ENCODE measurements at places on chromosomes 11 and 22. TPM values are rescaled to one million over a fixed set of nuclear protein-coding genes. Genes with fewer than 3 reads are reported as not detected.
A peak's percentile ranks its signal among the peaks of the same experiment; 100 is the strongest.

MUC15 gene
- not detected for total RNA-seq

DMC1 gene
- total RNA-seq, result 3.0 TPM

SPI1 gene
- not detected for total RNA-seq

IGF2 gene
- total RNA-seq, result 120 TPM

TENM4 gene
- 59.6 TPM for total RNA-seq

PRG2 gene
- not detected for total RNA-seq

- DNase-seq, result no peak
These were observed 37.4 kb downstream of the PAK1 start for GRCh38 chr11:77436506-77436905.

DNA sequence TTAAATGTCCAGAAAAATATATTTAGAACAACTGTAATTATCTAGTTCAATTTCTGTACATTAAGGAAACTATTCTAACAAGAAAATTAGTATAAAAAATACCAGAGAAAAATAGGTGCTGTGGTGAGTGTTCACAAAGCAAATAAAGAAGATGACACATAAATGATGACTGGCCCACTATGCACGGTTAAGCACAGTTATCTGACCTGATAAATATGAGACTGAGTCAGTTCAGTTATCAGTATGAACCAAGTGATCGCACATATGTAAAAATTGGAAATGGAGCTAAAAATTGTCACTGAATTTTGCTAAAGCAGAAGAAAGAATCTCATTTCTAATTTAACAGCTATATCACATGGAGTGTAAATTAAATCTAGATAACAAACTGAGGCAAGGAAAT is 18.8 kb upstream of the MAML2 start:
- DNase-seq, result no peak

GRCh38 chr11:623999-624704 is 603 bp downstream of the CDHR5 start:
- DNase-seq, result no peak

DNA sequence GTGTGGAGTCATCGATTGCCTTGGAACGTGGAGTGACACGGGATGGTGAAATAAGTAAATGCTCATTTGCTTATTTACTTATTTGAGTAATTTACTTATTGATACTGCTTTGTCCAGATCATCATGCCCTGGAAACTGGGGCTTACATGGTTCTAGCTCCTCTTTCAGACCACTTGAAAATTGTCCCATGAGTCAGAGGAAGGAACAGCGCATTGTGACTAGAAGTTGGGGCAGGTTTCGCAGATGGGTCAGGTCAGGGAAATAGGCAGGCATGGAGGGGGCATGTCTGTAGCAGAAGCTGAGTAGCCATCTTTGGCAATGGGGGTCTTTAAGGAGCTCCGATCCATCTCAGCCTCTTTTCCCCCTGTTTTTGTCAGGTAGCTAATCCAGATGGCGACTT is 104.2 kb upstream of the SORL1-AS1 start:
- DNase-seq, result no peak

GRCh38 chr22:39935116-39935515 is 25.1 kb upstream of the TMA7B start:
- no peak for DNase-seq

DNA sequence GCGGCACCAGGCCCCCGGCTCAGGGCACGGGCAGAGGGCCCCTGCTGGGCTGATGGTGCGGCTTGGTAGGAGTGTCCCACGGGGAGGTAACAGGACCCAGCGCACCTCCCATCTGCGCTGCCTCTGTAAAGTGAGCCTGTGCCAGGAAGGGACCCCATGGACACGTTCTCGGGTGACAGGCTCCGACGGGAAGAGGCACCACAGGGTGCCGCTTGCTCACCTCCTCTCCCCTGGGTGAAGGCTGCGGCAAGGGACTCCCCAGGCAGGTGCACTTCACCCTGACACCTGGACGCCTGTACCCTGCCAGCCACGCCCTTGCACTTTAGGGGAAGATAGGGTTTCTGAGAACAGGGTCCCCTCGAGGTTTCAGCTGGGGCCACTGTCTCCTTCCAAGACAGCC is 48.1 kb downstream of the SHANK2 start:
- no peak for DNase-seq

DNA sequence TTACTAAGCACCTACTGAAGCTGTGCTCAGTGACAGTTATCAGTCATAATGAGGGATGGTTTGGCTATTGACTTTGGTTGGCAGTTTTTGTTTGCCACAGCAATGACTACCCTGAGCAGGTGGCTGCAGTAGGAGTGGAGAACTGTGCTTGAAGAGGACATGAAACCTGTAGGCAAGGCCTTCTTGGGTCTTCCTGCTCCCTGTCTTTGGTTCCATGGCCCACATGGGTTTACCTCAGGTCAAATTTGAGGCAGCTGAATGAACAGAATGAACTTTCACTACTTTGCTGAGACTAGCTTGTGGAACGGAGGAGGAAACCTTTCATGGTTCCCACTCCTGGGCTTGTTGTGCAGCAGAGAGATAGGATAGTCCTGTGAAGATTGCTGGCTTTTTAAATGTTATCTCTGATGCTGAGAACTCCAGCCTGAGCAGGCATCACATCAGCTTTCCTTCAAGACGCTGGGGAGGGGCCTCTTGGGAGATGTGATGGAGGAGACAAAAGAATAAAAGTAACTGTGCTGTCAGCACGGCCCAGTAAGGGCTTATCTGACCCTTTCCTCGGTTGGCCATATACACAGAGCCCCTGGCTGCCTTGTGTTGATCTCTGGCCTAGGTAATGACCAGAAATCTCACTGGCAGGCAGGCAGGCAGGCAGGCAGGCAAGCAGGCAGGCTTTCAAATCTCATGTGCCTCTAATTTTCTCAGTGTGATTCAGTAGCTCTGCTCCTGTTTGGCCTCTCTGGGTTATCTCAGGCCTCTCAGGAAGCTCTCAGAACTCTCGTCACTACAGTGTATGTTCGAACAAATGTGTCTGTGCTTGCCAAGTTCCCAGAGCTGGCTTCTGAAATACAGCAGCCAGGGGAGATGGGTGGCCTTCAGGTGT is 12.0 kb downstream of the STIM1 start:
- peak; percentile 92 for DNase-seq

GRCh38 chr11:32141745-32142546 is 51.1 kb downstream of the RCN1 start:
- DNase-seq, result no peak

- DNase-seq, result no peak
These were observed 2.2 kb downstream of the NEU3 start for GRCh38 chr11:74990941-74991340.

DNA sequence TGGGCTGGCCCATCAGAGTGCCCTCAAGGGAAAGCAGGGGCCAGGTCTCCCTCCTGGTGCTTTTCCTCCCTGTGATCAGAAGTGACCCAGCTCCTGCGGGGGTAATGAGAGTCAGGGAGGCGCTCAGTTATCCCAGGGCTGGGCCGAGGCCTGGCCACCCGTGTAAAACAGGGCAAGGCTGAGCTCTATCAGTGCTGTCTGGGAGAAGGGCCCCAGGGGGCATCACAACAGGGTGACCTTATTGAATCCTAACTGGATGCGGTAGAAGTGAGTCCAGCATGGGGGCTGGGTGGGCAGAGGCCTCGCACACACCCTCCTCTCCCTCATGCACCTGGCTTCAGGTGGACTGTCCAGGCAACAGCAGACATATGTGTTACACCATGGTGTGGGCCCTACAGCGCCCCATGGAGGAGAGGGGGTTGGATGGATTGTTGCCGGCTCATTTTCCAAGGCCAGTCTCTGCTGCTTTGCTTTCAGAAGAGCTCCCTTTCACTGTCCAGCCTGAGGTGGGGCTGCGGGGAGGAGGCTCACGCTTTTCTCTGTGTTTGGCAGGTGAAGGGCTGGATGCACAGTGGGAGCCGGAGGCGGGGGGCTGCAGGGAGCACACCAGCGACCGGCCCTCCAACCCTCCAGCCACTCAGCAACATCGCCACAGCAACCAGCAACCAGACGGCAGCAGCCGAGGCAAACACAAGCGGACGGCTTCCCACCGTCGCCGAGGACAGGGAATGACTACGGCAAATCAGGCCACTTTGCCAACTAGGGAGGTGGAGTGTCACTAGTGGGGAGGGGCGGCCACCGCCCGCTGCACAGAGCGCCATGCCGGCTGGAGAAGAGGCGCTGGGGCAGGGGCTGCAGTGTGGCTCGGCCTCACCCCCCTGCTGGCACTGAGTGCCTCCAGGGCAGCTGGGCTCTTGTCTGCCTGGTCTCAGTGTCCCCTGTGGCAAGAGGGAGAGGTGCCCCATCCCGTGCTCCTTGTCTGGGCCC is 24.7 kb downstream of the GNAZ start:
- DNase-seq, result no peak

DNA sequence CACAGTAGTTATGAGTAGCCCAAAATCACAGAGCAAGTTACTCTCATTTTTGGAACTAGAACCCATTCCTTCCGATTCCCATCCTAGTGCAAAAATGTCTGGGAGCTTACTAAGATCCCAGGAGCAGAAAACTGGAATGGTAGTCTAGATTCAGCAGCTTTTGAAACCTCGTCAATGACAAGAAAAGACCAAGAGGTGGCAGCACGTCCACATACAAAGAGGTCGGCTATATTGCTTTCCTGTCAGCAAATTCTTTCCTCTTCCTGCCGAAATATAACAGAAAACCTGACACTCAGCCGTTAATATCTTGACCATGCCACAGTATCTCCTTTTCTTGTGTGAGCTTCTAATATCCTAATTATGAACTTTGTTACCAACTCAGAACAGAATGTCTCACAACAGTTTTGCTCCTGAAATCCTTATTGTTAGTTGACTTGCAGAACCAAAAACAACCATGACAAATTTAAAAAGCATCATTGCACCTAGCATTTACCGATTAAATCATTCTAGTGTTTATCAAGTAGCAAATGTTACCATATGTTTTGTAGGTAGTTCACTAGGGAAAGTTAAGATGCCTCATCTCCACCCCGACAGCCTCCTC is 92.8 kb upstream of the OR9G4 start:
- peak; percentile 79 for DNase-seq

- DNase-seq, result no peak
These were observed 67.1 kb upstream of the WNT7B start for GRCh38 chr22:46043816-46044620.

- no peak for DNase-seq
These were observed 980.5 kb upstream of the CNTN5 start for GRCh38 chr11:98040061-98040808.

DNA sequence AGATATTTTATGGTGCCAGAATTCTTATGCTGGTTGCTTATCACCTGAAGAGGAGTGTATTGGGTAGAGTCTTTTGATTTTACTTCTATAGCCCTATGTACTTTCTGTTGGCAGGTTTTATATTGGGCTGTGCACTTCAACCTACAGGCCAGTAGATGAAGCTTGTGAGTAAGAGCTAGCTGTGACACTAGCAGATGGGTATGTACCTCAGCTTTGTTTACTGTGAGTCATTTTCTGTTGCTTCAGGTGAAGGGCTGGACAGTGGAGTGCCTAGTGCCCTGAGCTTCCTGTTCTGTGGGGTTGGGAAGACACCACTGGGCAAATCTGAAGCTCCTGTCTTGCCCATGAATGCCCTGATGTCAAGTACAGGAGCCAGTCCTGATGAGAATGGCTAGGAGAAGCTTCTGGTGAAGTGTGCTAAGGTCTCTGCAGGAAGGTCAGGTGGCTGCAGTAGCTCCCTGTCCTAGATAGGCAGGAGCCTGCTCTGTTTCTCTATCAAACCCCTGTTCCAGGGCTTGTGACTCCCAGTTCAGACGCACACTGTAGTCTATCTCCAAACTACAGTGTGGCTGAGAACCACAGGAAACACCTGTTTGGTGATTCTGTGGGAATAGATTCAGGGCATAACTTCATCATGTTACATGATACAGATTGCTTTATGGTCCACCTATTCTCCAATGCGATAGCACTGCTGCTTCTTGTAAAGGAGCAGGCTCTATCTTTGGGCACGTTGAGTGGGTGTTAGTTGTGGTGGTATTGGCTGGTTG is 755.7 kb downstream of the KCNA4 start:
- DNase-seq, result no peak

- no peak for DNase-seq
These were observed 37.3 kb downstream of the FLI1 start for GRCh38 chr11:128731041-128731663.

DNA sequence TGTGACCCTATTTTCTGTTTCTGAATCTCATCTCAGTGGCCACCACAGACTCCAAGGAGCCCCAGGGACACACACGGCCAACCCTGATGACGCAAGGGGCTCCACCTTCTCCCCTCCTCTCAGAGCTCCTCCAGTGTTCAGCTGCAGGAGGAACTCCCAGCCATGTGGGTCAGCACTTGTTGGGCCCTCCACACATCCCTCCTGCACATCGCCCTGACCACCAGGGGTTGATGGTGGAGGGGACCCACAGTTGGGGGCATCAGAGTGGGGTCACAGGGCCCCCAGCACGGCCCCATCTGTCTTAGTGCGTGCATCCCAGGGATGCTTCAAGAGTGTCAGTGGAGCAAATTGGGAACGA is 499.6 kb downstream of the BRD1 start:
- DNase-seq, result no peak

GRCh38 chr11:122235615-122236014 is 119.6 kb upstream of the BLID start:
- peak; percentile 50 for DNase-seq

DNA sequence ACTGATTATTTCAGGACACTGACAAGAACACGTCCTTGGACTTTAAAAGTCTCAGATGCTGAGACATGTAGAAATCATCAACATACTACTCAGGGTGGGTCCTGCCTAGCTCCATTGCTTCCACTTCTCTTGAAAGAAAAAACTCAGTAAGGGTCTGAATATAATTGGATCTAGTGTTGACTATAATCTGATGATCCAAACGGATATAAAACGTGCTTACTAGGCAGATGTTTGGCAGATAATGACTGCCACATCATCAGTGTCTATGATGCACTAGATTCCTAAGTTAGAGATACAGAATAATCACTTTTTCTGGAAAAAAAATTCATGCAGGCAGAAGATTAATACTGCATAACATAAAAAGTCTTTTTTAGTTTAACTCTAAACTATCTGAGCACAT is 21.6 kb downstream of the GUCY1A2 start:
- DNase-seq, result no peak

DNA sequence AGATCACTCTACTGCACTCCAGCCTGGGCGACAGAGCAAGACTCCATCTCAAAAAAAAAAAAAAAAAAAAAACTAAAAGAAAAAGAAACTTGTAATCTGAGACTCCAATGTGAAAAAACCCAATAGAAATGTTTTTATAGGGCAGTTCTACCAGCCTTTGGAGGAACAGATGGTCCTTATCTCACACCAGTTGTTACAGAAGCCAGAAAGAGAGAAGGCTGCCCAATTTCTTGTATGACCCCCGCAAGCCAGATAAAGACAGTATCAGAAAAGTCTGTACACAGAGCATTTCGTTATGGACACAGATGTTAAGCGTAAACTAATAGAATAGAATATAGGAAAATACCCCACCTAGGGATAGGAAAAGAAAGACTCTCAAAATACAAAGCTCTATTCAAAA is 11.3 kb upstream of the TSGA10IP start:
- DNase-seq, result no peak

Measured in cardiac muscle cell (in vitro differentiated cells and primary cell).